ENCODE measurements at places on chromosomes 1 and 21.
A peak's percentile ranks its signal among the peaks of the same experiment; 100 is the strongest.

- DNase-seq = no peak
These were observed 74.0 kb upstream of the DEPDC1 start for GRCh38 chr1:68570871-68571270.

DNA sequence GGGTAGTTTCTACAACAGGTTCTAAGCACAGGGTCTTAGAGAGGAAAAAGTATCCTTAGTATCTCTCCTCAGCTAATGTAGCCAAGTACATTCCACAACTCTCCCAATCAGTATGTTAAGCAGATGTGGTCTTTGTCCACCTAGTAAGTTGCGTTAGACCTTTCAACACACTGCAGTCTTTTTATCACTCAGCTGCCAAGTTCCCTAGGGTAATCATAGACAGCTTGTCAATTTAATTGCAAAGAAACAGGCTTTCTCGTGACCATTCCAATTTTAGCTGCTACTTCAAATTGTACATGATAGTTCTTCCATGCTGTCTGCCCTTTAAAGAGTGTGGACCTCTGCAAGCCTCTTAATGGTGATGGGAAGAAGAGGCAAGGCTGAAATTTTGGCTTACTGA is 211.8 kb upstream of the PKN2 start:
- no peak for DNase-seq

DNA sequence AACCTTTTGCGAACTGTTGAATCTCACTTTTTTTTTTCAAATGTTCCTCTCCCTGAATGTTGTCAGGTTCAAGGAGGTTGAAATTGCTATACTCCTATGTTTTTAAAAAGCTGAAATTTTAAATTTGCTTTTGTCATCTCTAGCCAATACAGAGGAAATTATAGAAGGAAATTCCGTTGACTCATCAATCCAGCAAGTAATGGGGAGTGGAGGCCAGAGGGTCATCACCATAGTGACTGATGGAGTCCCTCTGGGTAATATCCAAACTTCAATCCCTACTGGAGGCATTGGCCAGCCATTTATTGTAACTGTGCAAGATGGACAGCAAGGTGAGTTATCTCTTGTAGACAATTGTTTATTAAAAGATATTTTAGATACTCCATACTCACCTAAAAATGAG is 36.3 kb downstream of the GABPB2 start:
- no peak for DNase-seq

- no peak for DNase-seq
These were observed 36.4 kb upstream of the PRELP start for GRCh38 chr1:203439131-203439730.

- no peak for DNase-seq
These were observed 2.9 kb upstream of the MTF1 start for GRCh38 chr1:37862330-37862729.

DNA sequence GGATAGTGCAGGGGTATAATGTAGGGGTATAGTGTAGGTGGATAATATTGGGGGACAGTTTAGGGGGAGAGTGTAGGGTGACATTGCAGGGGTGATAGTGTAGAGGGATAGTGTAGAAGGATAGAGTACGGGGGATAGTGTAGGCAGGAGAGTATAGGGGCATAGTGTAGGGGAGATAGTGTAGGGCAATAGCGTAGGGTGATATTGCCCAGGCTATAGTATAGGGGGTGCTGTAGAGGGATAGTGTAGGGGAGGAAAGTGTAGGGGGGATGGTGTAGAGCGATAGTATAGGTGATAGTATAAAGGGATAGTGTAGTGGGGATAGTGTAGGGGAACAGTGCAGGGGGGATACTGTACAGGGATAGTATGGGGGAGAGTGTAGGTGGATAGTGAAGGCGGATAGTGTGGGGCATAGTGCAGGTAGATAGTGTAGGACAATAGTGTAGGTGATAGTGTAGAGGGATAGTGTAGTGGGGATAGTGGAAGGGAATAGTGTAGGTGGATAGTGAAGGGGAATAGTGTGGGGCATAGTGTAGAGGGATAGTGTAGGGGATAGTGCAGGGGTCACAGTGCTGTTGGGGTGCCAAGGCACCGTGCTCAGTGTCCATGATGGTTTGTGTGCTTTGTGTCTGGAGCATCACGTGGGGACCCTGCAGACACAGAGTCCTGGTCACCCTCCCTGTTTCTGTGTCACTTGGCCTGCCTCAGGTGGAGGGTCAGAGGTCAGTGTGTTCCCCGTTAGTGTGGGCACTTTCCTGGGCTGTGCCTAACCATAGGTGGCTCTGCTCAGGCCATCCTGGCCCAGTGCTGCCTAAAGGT is 10.5 kb upstream of the ARF1 start:
- no peak for DNase-seq

DNA sequence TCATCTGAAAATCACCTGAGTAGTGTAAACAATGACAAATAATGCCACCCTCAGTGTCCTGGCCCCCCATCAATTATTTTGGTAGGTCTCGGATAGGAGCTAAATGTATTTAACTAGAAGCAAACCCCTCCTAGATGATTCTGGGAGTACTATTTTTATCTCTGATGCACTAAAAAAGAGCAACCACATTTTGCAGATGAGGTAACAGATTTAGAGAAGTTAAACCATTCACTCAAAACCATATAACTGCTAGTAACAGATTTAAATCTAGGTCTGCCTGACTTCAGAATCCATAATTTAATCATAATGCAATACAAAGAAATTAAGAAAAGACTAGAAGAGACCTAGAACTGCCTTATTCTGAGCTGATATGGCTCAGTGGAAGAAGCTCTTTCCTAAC is 17.3 kb upstream of the PTCH2 start:
- no peak for DNase-seq

DNA sequence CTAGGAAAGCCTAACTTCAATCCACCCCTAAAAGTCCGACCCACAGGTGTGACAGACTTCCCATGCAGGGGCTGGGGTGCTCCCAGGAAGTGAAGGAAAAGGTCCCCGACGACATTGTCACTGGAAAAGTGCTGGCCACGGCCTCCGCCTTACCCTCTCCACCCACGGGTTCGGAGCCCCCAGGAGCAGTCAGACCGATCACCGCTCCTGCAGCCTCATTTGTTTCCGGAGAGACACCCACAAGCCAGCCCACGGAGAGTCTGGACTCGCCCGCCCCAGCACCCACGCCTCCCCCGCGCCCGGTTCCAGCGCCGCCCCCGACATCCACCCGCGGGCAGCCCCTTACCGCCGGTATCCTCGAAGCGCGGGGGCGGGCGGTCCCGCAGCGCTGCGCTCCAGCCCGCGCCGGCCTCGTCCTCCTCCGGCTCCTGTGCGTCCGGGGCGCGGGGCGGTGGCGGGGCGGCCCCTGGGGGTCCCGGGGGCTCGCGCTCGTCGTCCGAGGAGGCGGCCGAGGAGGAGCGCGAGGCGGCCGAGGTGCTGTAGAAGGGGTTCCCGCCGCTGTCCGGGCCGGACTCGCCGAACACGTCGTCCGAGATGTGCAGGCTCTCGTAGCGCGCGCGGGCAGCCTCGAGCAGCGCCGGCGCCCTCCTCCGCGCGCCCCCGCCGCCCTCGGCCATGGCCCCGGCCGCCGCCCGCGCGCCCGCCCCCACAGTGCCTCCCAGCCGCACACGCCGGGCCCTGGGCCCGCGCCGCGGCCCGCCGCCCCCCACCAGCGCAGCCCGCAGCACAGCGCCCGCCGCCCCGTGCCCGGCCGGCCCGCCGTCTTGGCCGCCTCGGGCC is 660 bp downstream of the PGBD5 start:
- DNase-seq = no peak

DNA sequence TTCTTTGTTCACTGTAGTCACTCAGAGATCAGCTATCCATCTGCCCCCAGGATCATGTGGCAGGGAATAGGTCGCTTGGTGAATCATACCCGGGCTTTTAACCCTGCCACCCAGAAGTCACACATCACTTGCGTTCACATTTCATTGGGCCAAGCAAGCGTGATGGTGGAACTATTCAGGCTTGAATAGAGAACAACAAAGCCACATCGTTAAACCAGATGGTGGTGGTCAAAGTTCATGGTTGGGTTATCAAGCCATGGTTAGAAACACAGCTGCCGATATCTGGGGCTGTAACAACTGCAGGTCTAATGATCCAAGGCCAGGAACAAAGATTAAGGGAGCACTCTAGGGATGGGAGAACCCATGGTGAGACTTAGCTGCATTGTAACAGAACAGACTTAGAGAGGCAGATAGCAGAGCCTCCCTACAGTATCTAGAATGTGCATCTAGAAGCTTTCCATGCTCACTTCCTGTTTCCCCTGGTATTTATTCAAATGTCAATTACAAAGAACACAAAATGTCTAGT is 40.0 kb upstream of the PTPRC start:
- DNase-seq = no peak

- DNase-seq = peak; percentile 62
These were observed 9.5 kb downstream of the ATP6V1G3 start for GRCh38 chr1:198530953-198531352.

- no peak for DNase-seq
These were observed 26.5 kb upstream of the TSPEAR start for GRCh38 chr21:44737706-44738354.

GRCh38 chr1:223504741-223505140 is 111.5 kb downstream of the CCDC185 start:
- peak; percentile 80 for DNase-seq

DNA sequence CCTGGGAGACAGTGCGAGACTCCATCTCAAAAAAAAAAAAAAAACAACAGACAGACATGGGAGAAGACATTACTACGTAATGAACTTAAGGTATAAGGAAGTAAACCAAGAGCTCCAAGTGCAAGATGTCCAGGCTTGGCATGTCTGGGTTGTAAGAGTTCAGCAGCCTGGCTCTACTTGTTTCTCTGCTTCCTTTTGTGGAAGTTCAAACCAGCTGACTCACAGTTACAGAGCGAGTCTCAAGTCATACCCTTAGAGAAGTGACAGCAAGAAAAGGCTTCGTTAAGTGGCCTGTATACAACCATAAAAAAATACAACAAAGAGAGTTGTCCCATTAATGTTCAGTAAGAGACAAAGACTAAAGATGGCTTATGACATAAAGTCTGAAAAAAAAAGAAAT is 1.3 kb downstream of the RIT1 start:
- no peak for DNase-seq

DNA sequence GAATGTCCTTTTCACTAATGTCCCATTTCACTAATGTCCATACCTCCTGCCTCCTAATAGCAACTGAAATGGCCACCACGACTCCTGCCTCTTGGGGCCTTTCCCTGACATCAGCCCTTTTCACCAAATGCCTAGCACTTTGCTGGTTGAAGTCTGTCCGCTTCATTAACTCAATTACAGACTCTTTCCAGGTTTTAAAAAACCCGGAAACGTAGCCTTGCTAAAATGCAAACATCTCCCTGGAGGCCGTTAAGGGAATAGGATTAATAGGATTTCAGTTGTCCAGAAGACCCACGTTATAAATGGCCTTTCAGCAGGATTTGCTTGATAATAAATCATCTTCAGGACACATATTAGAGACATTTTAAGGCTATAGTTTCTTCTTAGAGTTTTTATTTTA is 25.7 kb upstream of the ERO1B start:
- DNase-seq = no peak

GRCh38 chr1:62728963-62729362 is 40.8 kb upstream of the DOCK7 start:
- no peak for DNase-seq

- peak; percentile 71 for DNase-seq
These were observed 52.3 kb downstream of the BCAR3 start for GRCh38 chr1:93629101-93630059.

GRCh38 chr1:153505576-153505975 is 30.2 kb downstream of the S100A6 start:
- no peak for DNase-seq

Measured in NCI-H1436 (cell line).